Activated CD8-positive, alpha-beta memory T cell treated with anti-CD3 and anti-CD28 coated beads, Interleukin-2, amount 50 U/mL, for 4 hours (primary cell): ENCODE measurements at places on chromosomes 1 and 21.

DNA sequence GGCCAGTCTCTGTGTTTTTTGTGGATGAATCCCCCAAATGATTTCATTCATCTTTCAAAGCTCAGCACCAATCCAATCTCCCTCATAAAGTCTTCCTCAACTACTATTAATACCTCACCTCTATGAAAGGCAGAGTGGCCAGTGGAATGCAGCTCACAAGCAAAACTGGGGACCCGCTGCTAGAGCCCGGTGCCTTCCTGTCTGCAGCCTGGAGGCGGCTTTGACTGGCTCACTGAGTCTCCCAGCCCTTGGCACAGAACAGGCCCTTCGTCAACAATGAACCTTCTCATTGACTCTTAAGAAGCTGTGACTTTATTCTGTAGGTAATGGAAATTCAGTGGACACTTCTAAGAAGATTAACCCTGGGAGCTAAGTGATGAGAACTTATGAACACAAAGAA, 86.8 kb upstream of the RAB4A start:
- DNase-seq, result no peak

- no peak for DNase-seq
These were observed 18.4 kb upstream of the EVI5 start for GRCh38 chr1:92803140-92803887.

- peak; percentile 11 for DNase-seq
These were observed 113.0 kb downstream of the DMRTB1 start for GRCh38 chr1:53572065-53572814.

DNA sequence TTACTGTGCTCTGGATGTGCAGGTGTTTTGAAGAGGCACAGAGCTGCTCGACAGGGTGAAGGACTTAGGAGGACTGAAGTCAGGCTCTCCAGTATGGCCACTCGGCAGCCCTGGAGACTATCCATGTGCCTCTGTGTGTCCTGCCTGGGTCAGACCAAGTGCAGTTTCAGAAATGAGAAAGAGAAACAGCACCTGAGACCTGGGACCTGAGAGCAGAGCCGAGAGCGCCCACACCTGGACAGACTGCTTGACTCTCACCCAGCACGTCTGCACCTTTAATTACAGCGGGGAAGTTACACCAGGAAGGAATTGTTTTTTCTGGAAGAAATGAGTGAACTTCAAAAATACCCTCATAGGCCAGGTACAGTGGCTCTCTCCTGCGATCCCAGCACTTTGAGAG, 59.7 kb upstream of the COL6A1 start:
- no peak for DNase-seq

- peak; percentile 15 for DNase-seq
These were observed 389.9 kb downstream of the SMYD3 start for GRCh38 chr1:246117066-246117791.

- DNase-seq, result no peak
These were observed 142.3 kb upstream of the KCNE2 start for GRCh38 chr21:34221331-34222030.

- DNase-seq, result no peak
These were observed 45.3 kb downstream of the NDC1 start for GRCh38 chr1:53792806-53793205.

- DNase-seq, result peak; percentile 19
These were observed 6.4 kb downstream of the TGFB2 start for GRCh38 chr1:218351391-218352074.

- peak; percentile 9 for DNase-seq
These were observed 5.6 kb downstream of the MORN1 start for GRCh38 chr1:2385606-2386280.

GRCh38 chr1:174265282-174265681, 106.0 kb downstream of the RABGAP1L start:
- no peak for DNase-seq

DNA sequence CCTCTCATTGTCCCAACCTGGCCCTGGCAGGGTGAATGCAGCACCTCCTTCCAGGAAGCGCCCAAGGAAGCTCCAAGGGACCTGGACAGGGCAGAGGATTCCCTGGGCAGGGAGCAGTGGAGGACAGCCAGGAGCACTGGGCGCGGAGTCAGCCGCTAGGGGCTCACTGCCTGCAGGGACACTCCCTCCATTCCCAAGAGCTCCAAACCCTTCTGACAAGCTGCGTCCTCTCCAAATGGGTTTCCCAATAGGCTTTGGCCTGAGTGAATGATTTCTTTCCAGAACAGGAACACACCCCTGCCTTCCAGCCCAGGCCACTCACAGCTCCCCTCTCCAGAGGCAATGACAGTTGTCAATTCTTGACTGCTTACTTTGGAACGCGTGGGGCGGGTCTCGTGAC, 128.5 kb upstream of the EDN2 start:
- no peak for DNase-seq

DNA sequence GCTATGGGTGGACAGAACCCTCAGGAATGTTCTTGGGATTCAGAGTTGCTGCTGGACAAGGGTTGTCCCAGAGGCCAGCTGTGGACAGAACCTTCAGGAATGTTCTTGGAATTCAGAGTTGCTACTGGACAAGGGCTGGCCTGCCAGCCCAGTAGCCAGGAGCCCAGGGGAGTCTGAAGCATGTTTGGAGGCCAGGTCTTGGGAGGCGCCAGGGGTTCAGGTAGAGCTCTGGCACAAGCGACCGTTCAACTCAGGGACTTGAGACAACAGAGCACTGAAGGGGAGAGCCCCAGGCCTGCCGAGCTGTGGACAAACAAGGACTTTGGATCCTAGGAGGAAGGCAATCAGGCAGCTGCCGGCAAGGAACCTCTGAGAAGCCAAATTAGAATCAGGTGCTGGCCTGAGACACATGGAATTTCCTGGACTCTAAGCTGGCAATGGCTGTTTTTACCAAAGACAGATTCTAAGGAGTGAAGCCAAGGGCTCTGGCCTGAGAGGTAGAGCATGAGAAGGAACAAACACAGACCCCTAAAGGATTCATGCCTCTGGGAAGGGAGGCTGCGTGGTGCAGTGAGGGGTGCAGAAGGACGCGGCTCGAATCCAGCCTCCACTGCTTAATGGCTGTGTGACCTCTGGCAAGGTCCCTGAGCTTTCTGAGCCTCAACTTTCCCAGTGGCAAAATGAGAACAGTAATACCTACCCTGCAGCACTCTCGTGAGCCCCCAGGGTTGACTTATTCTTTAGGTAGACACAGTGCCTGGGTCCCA, 13.4 kb downstream of the PLA2G5 start:
- no peak for DNase-seq
